Heart right ventricle (tissue), 16 donors: ENCODE measurements at places on chromosomes 12 and 14. TPM values are rescaled to one million over a fixed set of nuclear protein-coding genes. Genes with fewer than 3 reads are reported as not detected.

GRCh38 chr14:25120261-25120660 is 70.3 kb upstream of the STXBP6 start:
- H3K27ac ChIP-seq, result no peak overlapping the region
- H3K4me1 ChIP-seq, result peaks cover 2% of the 10 kb centered on the region
- no peak for DNase-seq
- H3K4me3 ChIP-seq, result no peak overlapping the region

Gene PLD4
- total RNA-seq, result 0.78 TPM

DNA sequence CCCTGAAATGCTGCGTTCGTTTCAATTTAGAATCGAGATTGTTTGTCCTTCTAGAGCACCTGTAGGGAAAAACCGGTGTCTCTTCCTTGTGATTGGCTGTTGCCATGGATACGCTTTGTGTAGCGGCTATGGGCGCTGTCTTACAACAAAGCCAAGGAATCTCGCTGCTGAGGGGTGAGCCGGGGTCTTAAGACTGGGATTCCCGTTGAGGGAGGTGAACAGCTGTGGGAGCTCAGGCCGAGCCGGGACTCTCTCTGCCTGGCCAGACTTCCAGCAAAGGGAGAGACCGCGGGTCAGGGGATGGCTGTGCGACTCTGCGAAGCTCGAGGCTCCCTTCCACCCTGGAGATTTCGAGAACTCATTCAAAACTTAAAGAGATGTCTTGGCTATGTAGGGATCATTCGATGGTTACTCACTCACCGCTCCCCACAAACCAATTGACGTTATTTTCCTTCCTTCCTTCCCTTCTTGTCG is at the start of the genes LRRIQ1 and TSPAN19:
Gene LRRIQ1, plus strand, starts transcription at position 118 of the 474 bp plus-strand sequence. CDS start 1,826 bp downstream, outside the sequence.
Gene TSPAN19, minus strand, starts transcription at position 44 of the 474 bp plus-strand sequence. CDS start 6,331 bp downstream, outside the sequence.
- DNase-seq, result no peak
- no peak within 1 kb of the TSS for H3K27ac ChIP-seq
- no peaks in the 10 kb centered on the region for H3K36me3 ChIP-seq
- H3K27me3 ChIP-seq, result peaks cover 2% of the 10 kb centered on the region

- DNase-seq, result no peak
- H3K4me3 ChIP-seq, result no peak overlapping the region
- H3K27ac ChIP-seq, result peak overlapping the region; percentile 84
- peaks cover 65% of the 10 kb centered on the region for H3K4me1 ChIP-seq
- H3K27me3 ChIP-seq, result no peaks in the 10 kb centered on the region
These were observed 8.8 kb downstream of the VPS37B start for GRCh38 chr12:122886851-122887818.

- no peak overlapping the region for H3K27ac ChIP-seq
- H3K36me3 ChIP-seq, result no peaks in the 10 kb centered on the region
- no peaks in the 10 kb centered on the region for H3K4me1 ChIP-seq
- DNase-seq, result no peak
These were observed 806.0 kb upstream of the ATXN7L3B start for GRCh38 chr12:73731658-73732057.

GRCh38 chr12:66590275-66590985 is 88.4 kb downstream of the GRIP1 start:
- no peaks in the 10 kb centered on the region for H3K36me3 ChIP-seq
- no peak for DNase-seq
- H3K27me3 ChIP-seq, result no peaks in the 10 kb centered on the region
- H3K4me1 ChIP-seq, result no peaks in the 10 kb centered on the region
- H3K27ac ChIP-seq, result no peak overlapping the region

Gene CCDC197
- total RNA-seq, result 0.75 TPM

- peak overlapping the region; percentile 69 for H3K27ac ChIP-seq
- DNase-seq, result peak; percentile 65
- H3K36me3 ChIP-seq, result no peaks in the 10 kb centered on the region
- peaks cover 59% of the 10 kb centered on the region for H3K4me1 ChIP-seq
These were observed 52.0 kb upstream of the RNU6-8 start for GRCh38 chr14:32254952-32255679.

GRCh38 chr14:30855345-30856037 is 18.9 kb upstream of the COCH start:
- H3K36me3 ChIP-seq, result no peaks in the 10 kb centered on the region
- no peak for DNase-seq
- no peak overlapping the region for H3K27ac ChIP-seq
- no peaks in the 10 kb centered on the region for H3K4me1 ChIP-seq

Gene SYT1
- 0.20 TPM for total RNA-seq

GRCh38 chr14:71339650-71340415 is 432.6 kb downstream of the PCNX1 start:
- DNase-seq, result no peak
- no peak overlapping the region for H3K27ac ChIP-seq
- H3K4me1 ChIP-seq, result no peaks in the 10 kb centered on the region
- no peak overlapping the region for H3K4me3 ChIP-seq
- no peaks in the 10 kb centered on the region for H3K27me3 ChIP-seq

- no peak overlapping the region for H3K4me3 ChIP-seq
- peaks cover 5% of the 10 kb centered on the region for H3K4me1 ChIP-seq
- no peak overlapping the region for H3K27ac ChIP-seq
- no peak for DNase-seq
- H3K27me3 ChIP-seq, result no peaks in the 10 kb centered on the region
- H3K36me3 ChIP-seq, result no peaks in the 10 kb centered on the region
These were observed 277.6 kb downstream of the SOX5 start for GRCh38 chr12:23671881-23672280.

DNA sequence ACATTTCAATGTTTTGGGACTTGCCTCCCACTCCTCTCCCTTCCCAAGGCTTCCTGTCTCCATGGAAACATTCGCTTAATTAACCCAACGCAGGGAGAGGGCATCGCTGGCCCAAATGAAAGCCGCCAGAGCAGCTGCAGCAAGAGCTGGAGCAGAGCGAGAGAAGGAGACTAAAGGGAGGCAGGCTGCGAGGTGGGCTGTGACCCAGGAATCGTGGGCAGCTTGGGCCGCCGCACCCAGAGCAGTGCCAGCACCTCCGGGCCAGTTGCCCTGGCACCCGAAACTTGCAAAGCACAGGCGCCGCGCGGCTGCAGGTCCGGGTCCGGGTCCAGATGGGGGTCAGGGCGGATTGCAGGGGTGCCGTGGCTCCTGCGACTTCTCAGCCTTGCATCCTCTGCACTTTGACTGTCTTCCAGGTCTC is 43.5 kb upstream of the PTPRQ start:
- H3K4me3 ChIP-seq, result peak overlapping the region; percentile 26
- DNase-seq, result peak; percentile 12
- no peaks in the 10 kb centered on the region for H3K27me3 ChIP-seq
- no peak overlapping the region for H3K27ac ChIP-seq
- no peaks in the 10 kb centered on the region for H3K4me1 ChIP-seq

Gene DEPDC4
- 0.70 TPM for total RNA-seq

- no peaks in the 10 kb centered on the region for H3K4me1 ChIP-seq
- H3K27ac ChIP-seq, result no peak overlapping the region
- H3K36me3 ChIP-seq, result no peaks in the 10 kb centered on the region
- DNase-seq, result no peak
- H3K4me3 ChIP-seq, result no peak overlapping the region
These were observed 132.8 kb downstream of the RMST start for GRCh38 chr12:97595426-97595831.

DNA sequence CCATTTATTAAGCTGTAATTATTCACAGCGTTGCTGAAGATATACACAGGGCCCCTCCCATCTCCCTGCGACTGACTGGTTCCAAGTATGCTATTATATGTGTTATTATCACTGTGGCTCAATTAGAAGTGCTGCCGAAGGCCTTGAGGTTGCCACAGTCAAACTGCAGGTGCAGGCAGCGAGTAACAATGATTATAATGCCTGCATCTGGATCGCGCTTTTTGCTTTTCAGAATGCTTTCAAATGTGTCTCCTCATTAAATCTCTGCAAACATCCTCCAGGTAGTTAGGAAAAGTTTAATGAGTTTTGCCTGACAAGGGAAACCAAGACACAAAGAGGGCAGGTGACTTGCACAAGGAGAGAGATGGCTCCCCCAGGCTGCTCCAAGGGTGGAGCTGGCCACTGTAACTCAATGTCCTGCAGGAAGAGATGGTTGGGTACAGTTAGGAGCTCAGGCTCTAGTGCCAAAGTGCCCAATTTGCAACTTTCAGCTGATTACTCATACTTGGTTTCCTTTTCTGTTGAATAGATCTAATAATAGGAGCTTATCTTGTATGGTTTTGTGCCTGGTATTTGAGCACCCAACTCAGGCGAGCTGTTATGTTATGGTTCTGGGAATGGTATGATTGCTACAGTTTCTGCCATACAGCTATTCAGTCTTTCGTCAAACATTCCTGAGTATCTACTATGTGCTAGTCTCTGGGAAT is 1.7 kb upstream of the SYNE3 start:
- peak overlapping the region; percentile 88 for H3K27ac ChIP-seq
- no peak overlapping the region for H3K4me3 ChIP-seq
- H3K27me3 ChIP-seq, result no peaks in the 10 kb centered on the region

- H3K27ac ChIP-seq, result peak within 1 kb of the TSS; percentile 82
- H3K36me3 ChIP-seq, result no peaks in the 10 kb centered on the region
- peak within 1 kb of the TSS; percentile 70 for H3K4me3 ChIP-seq
- peak; percentile 18 for DNase-seq
- H3K4me1 ChIP-seq, result peaks cover 27% of the 10 kb centered on the region
These were observed at the start of gene RNU6-7 for GRCh38 chr14:32201816-32202490. Gene RNU6-7, plus strand, starts transcription at chr14:32202045.

Gene GALNT6
- total RNA-seq, result 0.71 TPM

DNA sequence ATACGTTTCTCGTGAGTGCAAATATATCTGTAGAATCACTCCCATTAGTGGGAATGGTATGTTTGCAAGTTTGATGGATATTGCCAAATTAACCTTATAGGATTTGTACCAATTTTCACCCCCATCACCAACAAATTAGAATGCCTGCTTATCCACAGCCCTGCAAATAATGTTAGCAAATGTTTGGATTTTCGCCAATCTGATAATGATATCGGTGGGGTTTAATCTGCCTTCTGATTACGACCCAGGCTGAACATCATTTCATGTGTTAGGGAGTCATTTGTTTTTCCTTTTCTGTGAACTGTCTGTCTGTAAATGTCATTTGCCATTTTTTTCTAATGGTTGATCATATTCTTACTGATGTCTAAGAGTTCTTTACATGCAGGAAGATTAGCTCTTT is 4.1 kb upstream of the DAZAP2 start:
- no peak overlapping the region for H3K27ac ChIP-seq
- H3K27me3 ChIP-seq, result no peaks in the 10 kb centered on the region
- no peaks in the 10 kb centered on the region for H3K36me3 ChIP-seq
- no peak for DNase-seq
- H3K4me1 ChIP-seq, result peaks cover 8% of the 10 kb centered on the region

GRCh38 chr12:112627851-112628250 is 163.7 kb upstream of the RPH3A start:
- no peak for DNase-seq
- no peaks in the 10 kb centered on the region for H3K36me3 ChIP-seq
- no peak overlapping the region for H3K4me3 ChIP-seq

DNA sequence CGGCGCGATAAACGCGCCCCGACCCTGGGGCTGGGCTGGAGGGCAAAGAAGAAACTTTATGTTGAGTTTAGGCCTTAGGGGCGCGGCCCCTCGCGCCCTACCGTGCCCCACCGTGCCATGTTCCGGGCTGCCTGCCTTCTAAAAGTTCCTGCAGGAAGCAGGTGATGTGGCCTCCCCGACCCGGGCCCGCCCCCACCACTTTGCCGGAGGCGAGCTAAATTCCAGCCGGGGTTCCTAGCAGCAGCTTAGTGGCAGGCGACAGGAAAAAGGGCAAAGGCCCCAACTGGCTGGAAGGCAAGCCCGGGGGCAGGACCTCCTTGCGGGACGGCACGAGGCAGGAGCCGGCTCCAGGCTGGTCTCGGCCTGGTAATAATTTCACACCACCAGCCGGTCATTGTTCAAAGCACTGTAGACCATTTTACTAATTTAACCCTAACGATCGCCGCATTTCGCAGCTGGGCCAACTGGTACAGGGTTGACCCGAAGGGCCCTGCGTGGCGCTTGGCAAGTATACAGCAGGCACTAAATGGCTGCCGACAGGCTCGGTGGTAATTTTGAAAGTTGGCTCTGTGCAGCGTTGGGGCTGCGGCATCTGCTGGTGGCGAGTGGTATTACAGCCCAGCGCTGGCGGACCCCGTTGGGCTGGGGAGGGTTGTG is 895 bp upstream of the CCDC88C start:
- peaks cover 20% of the 10 kb centered on the region for H3K27me3 ChIP-seq
- H3K4me1 ChIP-seq, result peaks cover 37% of the 10 kb centered on the region
- H3K4me3 ChIP-seq, result peak overlapping the region; percentile 76
- DNase-seq, result peak; percentile 75

Gene SETD1B
- 10.9 TPM for total RNA-seq

DNA sequence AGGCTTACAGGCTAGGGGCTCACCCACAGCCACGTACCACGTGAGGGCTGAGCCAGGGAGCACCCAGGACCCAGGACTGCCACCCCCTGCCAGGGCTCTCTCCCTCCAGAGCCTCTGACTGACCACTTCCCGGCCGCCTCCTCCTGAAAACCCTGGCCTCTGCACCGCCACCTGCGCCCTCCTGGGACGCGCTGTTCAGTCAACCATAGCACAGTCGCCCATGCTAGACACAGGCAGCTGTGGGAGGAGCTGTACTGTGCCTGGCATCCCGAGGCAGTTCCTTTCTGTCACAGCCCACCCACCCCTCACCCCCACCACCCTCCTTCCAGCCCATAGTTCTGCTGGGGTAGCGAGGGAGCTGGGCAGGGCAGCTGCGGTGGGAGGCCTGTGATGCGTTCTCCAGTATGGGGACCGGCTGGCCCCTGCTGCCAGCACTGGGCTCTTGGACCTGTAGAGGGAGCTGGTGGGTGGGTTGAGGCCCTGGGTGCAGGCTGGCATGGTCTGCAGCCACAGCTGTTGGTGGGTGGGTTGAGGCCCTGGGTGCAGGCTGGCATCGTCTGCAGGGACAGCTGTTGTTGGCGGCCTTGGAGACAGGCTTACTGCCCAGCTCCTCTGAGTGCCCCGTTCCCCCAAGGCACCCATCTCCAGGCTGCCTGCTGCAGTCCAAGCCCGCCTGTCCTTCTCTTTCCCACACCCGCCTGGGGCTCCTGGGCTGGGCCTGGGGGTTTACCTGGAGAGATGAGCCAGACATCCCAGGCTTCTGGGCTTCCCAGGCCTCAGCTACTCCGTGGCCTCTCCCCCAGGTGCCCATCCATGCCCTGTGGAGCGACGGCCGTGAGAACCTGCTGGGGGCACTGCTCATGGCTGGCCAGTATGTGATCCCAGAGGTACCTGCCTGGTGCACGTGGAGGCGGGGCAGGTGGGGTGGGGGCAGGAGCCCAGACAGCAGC is 11.5 kb downstream of the ASPG start:
- DNase-seq, result peak; percentile 5
- no peaks in the 10 kb centered on the region for H3K36me3 ChIP-seq
- peaks cover 9% of the 10 kb centered on the region for H3K27me3 ChIP-seq

Gene SPRYD3
- total RNA-seq, result 49.8 TPM

Gene C12orf60
- total RNA-seq, result 3.7 TPM
